NCI-H748 treated with DMSO at 0.1 percent for 48 hours (cell line): ENCODE measurements at places on chromosomes 7 and 10.

DNA sequence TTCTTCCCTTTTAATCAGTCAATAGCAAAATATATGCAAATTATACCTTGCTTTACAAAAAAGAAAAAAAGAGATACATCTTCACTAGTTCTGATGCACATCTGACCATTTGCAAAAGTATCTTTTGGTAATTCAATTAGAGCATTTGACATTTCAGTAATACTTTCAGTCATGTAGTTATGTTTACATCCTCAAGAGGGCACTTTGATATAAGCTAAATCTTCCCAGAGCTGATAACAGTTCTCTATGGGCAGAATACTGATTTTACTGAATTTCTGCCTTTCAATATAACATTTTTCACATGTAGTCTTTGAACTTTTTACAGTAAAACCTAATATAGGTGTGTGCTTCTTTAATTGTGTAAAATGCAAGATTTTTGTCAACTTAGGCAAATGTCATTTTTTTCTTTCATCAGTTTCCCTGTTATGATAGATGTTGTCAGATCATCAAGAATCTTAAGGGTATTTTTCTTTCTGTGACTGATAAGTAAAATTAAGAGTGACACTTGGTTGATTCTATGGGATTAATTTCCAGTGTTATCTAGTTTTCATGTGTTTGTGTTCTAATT lies 703.5 kb upstream of the SEMA3D start:
- DNase-seq = peak; percentile 29

DNA sequence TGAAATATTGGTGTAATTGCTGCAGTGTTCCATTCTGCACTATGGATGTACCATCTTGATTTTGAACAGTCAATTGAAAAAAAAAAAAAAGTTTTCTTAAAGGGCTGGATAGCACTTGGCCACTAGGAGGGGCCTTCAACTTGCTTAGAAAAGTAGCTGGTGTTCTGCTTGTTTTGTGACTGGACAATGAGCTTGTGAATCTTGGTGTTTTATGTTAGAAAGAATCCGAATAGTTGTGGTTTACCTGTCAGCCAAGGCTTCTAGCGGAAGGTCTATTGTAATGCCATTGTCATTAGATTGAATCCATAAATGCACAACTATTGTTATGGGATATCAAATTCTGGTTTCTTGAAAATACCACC lies 77.1 kb downstream of the BMPER start:
- DNase-seq = no peak

GRCh38 chr7:15750727-15751126 lies 64.2 kb upstream of the MEOX2 start:
- no peak for DNase-seq

DNA sequence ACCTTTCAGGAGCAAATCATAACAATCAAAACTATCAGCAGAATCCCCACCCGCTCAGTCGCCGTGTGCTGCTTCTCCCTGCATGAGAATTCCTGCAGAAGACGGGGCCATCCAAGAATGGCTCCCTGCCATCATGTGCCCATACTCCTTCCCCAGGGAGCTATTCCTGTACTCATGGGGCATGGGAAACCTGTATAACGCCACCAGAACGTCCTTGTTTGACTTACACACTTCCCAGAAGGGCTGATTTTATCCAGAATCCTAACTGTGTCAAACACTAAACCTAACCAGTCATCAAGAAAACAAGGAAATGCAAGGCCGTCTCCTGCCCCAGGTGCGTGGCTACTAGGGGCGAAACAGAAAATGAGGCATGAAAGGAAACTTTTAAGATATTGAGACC lies 16.0 kb downstream of the DIP2C start:
- no peak for DNase-seq

GRCh38 chr7:19709249-19709578 lies 377 bp upstream of the POLR1F start:
- DNase-seq = no peak

DNA sequence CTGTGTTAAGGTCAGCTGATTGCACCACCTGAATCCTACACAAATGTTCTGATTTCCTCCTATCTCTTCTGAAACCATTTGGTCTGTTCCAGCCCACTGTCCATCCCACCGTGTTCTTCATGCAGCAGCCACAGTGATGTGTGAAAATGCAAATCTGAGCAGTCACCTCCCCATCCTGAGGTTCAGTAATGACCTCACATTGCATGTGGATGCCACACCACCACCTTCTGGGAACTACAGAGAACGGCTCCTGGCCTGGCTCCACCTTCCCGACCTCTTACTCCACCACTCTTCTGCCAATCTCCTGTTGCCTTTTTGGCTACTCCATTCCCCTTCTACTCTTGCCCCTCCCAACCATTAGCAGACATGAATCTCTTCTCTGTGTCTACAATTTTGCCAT lies 244.4 kb downstream of the TNS3 start:
- DNase-seq = no peak

DNA sequence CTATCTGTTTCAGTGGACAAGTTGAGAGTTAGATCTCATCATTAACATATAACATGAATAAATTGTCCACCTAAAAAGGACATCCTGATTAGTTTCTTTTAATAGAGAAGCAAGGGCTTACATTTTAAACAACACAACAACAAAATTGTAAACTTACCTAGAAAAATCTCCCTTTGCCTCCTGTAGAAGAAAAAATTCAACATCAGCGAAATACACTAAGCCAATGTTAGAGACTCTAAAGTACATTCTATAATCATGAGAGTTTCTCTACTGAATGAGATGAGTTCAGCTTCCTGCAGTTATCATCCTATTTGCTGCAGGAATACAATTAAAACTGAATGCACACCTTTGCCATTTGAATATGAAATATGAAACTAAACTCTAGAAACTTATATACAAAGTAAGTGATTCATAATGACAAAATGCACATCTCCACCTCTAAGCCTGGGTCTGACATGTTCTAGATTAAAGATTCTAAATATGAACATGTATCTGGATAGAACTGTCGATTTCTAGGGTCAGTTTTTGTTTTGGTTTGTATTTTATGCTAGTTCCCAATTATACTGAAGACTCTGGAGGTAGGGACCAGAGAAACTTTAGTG lies 174.8 kb downstream of the PRPF18 start:
- no peak for DNase-seq

- DNase-seq = no peak
These were observed 74.3 kb upstream of the MKX start for GRCh38 chr10:27819781-27820531.

- no peak for DNase-seq
These were observed 1.5 kb upstream of the FERD3L start for GRCh38 chr7:19146699-19147098.

- no peak for DNase-seq
These were observed 176.9 kb upstream of the ZWINT start for GRCh38 chr10:56537984-56538383.

GRCh38 chr10:30821261-30821993 lies 191.9 kb upstream of the LYZL2 start:
- no peak for DNase-seq

DNA sequence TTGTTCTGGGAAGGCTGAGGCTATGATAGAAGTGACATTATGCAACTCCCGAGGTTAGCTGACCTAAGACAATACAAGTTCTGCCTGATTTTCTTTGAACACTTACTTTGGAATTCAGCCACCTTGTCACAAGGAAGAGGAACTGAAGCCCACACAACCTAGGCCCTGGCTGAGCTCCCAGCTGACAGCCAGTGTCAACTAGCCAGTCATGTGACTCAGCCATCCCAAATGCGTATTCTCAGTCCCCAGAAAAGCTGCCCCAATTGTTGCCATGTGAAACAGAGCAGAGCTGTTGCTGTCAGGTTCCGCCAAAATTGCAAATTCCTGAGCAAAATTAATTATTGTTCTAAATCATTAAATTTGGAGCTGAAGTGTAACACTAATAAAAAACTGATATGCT lies 1010.0 kb downstream of the XPNPEP1 start:
- DNase-seq = no peak

DNA sequence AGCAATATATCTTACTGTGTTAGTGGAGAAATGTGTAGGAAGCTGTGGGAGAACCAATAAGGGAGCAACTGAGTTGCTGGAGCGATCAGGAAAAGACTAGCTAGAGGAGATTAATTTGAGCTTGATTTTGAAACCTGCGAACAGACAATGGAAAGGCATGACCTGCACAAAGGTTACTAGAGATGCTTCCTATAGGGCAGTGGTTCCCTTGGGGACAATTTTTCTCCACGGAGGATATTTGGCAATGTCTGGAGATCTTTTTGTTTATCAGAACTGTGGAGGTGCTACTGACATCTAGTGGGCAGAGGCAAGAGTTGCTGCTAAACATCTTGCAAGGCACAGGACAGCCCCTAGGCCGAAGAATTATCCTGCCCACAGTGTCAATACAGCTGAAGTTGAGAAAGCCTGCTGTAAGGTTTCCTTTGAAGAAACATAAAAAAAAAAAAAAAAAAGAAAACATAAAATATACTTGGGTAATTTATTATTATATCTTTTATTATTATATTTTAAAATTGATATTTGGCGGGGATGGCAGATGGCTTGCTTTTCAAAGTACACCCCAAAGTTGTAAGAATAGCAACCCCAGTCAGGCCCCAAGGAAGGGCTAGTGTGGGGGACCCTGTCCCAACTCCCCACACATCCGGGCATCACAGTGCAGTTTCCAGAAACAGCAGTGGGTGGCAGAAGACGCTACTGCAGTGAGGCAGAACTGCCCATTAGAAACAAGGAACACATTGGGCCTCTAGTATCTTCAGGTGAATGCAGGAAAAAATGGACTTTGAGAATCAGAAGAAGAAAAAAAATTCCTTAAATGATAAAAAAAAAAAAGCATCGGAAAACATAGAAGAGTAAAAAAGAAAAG lies 481.6 kb downstream of the SH2D4B start:
- no peak for DNase-seq

- DNase-seq = no peak
These were observed 134.3 kb downstream of the VIPR2 start for GRCh38 chr7:159010411-159010810.

GRCh38 chr7:19442016-19442785 lies 266.6 kb downstream of the POLR1F start:
- peak; percentile 20 for DNase-seq

DNA sequence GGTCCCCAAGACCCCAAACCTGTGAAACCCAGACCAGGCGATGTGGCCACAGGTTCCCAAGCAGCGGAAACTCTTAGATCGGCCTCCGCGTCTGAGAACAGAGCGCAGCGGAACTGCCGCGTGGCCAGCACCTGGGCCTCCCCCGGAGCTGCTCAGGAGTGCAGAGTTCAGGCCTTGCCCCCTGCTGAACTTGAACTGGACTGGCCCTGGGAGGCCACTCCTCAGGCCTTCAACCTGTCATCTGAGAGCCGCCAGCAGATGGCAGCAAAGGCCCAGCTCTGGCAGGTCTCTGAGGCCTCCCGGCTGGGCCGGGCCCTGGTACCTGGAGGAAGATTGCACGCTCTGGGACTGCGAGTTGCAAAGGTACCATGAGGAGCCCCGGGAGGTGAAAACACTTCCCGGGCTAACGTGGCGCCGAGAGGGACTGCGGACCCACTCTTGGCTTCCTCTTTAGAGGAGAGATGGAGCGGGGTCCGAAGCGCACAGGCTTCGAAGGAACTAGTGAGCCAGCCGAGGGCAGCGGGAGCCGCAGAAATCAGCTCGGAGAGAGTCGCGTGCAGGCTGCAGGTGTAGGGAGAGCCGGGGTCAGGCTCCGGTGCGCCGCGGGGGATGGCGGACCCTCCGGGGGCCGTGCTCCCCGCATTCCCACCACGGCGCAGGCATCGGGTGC lies 89.2 kb downstream of the PAXIP1 start:
- peak; percentile 26 for DNase-seq

GRCh38 chr7:1156782-1157535 lies 3.0 kb downstream of the ZFAND2A start:
- DNase-seq = no peak

GRCh38 chr7:138345567-138345966 lies 114.5 kb upstream of the TRIM24 start:
- DNase-seq = no peak

GRCh38 chr7:93835702-93836101 lies 54.9 kb downstream of the TFPI2 start:
- DNase-seq = no peak

DNA sequence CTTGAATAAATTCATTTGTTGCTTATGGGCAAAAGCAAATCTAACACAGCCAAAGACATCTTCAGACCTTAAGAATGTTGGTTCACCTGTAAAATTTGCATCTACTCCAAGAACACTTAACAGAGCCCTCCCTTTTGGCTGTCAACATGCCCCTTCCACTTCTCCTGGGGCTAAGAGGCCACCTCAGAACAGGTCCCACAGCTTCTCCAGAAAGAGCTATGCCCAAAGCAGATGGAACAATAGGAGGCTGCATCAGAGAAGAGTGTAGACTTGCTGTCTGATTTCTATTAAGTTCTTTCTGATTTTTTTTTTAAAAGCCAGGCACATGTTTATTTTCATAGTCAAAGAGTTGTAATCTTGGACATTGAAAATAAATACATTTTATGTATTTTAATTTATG lies 26.1 kb upstream of the TRIL start:
- no peak for DNase-seq

- DNase-seq = no peak
These were observed 180.6 kb upstream of the AGR3 start for GRCh38 chr7:17062151-17063044.

GRCh38 chr10:131264110-131264788 lies 47.3 kb downstream of the TCERG1L start:
- no peak for DNase-seq
